LoVo (cell line): ENCODE measurements at places on chromosomes 3 and 15.

DNA sequence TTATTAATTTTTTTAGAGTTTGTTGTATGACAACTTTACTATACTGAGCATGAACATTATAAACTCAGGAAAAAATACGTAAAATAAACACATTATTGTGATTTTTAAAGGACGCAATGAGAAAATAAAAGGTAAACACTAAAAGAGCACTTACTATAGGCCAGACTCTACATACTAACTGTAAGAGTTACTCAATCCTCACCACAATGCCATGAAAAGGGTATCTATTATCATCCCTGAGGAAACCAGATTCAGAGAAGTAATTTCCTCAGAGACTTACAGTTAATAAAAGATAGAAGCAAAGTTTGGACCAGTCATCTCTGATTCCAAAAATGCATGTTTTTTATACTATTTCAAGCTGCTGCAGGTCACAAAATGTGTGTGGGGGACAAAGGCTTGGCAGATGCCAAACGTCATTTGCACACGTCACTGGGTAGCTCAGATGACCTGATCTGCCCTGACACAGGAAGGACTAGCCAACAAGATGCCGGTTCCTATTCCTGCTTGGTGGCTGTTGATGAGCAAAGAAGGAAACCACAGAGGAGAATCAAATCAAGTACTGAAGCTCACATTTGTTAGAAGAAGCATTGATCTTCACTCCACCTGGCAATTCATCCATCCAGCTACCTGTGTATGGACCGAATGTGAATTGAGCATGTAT lies 42.3 kb downstream of the KLHL6 start:
- no peak for DNase-seq

DNA sequence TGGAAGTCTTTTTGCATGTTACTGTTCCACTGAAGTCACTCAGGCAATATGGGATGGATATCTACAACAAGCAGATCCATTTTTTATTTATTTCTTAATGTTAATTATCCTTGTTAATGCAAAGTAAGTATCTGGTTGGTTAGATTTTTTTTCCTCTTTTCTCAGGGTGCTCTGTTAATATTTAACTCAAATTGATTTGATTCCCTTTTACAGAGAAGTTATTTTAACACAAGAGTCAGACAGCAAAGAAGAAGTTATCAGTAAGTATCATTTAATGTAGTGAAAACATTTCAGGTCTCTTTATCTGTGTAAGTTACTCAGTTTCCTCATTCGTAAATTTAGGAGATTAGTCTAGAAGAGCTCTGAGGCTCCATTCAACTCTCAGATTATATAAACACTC lies 34.3 kb downstream of the TBC1D23 start:
- DNase-seq = no peak

DNA sequence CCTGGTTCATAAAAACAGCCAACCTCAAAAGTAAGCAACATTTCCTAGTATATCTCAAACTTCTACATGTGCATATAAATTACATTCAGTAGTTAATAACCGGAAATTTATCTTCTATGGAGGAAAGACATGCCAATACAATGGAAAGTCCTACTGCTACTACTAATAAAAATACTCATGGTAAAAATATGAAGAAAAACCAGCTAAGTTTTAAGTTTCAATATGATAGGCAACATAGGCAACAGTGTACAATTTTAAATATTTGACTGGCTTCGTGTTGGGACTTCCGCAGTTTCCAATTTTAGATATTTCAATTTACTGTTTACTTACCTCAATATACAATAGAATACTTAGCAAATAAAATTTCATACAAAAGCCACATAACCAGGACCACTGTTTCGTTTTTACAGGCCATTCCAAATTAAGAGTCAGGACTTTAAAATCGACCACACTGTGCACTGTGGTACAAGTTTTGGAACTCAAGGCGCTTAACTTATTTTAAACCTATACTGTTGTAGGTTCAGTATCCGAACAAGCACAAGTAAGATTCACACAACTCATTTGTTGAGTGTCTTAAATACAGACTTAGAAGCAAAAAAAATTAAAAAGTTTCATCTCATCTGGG lies 2.9 kb downstream of the NAA50 start:
- DNase-seq = no peak

DNA sequence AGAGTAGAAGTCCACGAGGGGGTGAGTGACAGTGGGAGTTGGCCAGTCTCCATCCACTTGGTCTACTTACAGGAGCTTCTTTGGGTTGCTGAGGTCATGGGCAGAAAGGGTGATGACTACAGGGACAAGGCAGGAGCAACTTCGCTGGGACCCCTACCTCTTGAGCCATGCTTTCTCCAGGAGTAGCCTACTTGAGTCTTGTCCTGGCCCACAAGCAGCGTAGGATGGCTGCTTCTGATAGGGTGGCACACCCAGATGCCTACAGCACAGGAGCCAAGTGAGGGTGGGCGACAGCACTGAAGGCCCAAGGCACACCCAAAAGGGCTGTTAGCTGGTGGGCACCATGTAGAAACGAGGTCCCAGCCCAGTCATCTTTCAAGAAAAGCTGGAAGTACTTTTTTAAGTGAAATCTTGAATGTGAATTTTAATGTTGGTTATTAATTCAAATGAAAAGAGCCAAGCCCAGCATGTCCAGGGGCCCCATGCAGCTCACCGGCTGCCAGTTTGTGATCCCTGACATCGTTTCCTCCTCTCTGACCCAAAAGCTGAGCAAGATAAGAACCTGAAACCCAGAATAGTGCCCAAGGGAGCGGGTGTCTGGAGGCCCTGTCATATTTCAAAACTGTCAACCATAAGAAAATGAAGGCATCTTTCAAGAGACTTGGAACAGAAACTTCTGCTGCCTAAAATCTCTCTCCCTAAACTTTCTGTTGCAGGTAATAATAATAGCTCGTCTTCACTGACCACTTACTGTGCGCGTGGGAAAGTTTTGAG lies 2.2 kb upstream of the CPEB1 start:
- no peak for DNase-seq

- DNase-seq = no peak
Observed at GRCh38 chr15:29454506-29454905, 184.9 kb upstream of the NSMCE3 start.

- peak; percentile 39 for DNase-seq
Observed at GRCh38 chr3:187943677-187944389, 198.6 kb upstream of the BCL6 start.

DNA sequence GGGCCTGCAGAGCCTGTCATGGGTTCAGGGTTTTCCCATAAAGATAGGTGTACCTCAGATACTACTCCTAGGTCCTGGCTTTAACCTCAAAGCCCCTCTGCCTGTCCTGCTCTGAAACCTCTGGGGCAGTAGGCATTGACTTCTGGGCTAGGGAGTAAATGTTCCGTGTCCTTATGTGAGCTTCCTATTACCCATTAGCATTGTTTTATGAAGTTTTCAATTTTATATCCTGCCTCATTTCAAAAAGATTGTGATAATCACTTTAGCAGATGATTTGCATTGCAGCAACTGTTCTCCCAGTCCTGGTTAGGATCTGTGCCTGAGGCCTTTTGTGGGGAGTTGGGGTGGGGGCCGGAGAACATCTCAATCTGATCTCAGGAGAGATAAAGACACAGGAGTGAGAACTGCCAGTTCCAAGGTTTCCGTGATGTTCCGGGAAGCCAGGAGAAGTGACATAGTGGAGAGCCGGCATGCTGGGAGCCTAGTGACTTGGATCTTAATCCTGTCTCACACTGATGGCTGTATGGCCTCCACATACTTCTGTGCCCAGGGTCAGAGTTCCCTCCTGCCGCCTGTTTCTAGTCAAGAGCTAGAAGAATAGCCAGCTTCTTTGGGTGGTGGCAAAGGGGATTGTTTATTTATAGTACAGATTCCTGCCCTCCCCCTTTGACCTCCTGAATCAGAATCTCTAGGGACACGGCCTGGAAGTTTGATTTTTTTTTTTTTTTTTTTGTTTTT lies 10.6 kb downstream of the TPM1 start:
- DNase-seq = no peak

DNA sequence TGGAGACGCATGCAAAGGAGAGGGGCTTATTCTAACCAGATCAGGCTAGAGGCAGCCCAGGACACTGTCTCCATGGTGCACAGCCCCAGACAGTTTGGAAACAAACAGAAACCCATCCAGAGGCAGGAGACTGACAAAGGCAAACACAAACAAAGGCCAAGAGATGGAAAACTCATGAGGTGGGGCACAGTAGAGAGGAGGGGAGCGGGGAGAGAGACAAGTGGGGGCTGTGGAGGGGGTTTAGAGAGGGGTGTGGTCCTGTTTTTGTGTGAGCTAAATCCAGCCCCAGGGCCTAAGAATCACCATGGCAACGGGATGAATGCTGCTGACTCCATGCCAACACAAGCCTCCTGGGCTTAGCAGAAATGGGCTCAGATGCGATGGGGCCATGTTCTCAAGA lies 32.3 kb downstream of the PARP16 start:
- DNase-seq = no peak

DNA sequence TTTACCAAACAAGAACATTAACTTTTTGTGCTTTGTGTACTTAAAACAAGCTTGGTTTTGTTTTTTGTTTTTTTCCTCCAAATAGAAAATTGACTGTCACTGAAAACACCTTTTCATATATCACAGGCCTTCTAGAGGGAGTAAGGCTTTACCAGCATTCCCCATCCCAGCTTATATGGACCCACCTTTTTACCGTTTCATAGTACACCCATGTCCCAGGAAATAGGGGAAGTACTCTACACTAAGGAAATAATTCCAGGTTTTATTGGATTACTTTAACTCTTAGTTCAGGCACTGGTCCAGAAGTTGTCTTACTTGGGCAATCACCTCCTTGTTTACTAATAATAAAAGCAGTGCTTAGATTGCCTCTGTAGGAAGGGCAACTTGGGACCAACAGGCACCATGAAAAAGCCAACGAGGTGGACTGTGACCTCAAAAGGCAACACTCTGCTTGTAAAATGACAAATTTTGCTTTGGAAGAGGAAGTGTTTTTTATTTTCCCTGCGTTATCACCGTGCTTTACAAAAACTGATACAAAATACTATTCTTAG lies 26.2 kb downstream of the HMG20A start:
- DNase-seq = peak; percentile 82

GRCh38 chr3:9881441-9881840 lies 1.4 kb upstream of the CIDEC start:
- DNase-seq = no peak

DNA sequence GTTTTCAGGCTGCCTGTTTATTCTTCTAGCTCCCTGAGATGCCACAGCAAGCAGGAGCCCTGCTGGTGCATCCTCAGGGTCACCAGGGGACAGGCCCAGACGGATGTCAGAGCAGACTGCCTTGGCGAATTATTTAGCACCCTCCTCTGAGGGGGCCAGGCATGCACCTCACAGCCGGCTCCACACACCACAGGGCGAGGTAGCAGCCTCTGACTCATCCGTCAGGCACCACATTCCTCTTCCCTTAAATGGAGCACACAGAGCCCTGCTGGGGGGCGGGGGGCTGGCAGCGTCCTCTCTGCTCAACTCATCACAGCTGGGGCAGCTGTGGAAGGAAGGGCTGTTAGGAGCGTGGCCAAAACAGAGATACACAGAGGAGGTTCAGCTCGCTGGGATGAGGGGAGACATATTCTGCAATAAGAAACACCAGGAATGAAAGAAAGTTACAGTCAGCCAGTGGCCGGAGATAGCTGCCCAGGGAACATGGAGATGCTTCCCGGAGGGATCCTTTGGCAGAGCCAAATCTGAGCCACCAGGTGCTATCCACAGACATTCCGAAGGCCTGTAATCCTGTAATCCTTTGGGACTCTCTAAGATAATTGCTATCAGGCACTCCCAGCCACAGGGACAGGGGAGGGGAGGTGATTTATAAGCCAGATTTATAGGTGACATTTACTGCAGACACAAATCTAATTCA lies 13.9 kb upstream of the PRICKLE2 start:
- DNase-seq = peak; percentile 36
